ENCODE measurements at places on chromosomes 6 and 20.

GRCh38 chr20:17939622-17940223, 28.9 kb downstream of the SNX5 start:
- peak; percentile 12 for ATAC-seq

DNA sequence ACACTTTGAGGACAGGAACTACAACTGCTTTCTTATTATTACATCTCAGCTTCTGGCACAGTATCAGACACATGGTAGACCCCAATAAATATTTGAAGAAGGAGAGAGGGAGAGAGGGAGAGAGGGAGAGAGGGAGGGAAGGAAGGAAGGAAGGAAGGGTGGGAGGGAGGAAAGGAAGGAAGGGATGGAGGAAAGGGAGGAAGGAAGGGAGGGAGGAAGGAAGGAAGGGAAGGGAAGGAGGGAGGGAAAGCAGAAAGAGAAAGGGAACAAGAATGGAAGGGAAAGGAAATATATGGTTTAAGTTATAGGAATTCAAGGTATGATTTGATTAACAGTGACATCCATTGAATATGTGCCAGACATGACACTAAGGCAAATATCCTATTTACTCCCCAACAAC, 402.1 kb downstream of the KIF16B start:
- ATAC-seq: no peak

GRCh38 chr6:33632558-33633039, 11.5 kb downstream of the ITPR3 start:
- peak; percentile 55 for ATAC-seq

GRCh38 chr6:158060455-158061360, 79.0 kb downstream of the SYNJ2 start:
- peak; percentile 83 for ATAC-seq

GRCh38 chr20:46901638-46902037, 7.0 kb downstream of the EYA2 start:
- peak; percentile 82 for ATAC-seq

DNA sequence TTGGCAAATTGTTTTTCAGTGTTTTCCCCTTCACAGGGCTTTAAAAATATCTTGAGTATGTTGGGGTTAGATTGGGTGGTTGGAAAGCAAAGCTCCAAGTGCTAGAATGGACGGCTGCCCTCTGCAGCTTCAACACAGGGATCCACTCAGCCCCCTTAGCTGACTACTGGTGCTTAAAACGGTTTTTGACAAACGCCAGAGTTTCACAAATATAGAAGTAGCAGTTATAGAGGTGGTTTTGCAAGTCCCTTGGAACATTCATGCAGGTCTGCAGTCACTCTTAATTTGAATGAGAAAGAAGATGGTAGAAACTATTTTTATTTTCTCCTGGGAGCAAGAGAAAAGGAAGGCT, 175.9 kb downstream of the ARID1B start:
- ATAC-seq: no peak

Measured in esophagus mucosa (tissue), 1 donor.